ENCODE measurements at places on chromosomes 7 and 10.
A peak's percentile ranks its signal among the peaks of the same experiment; 100 is the strongest.

DNA sequence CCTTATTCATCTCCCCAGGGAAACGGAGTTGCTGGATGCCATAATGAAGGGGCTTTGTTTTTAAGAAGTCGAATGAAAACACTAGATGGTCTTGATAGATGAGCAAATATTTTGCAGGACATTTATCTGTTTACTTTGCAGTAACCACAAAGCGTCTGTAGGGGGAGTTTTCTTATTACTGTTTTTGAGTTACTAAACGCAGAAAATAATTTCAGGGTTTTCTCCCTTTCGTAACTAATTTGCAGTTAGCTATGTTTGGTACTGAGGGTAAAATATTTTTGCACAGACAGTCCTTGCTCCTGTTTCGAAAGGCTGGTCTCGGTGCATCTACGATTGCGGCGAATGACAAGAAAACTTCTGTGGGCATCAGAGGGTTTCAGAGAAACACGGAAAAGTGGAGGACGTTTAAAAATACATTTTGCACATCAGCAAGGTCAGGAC is 505.6 kb upstream of the MKI67 start:
- no peak for DNase-seq

DNA sequence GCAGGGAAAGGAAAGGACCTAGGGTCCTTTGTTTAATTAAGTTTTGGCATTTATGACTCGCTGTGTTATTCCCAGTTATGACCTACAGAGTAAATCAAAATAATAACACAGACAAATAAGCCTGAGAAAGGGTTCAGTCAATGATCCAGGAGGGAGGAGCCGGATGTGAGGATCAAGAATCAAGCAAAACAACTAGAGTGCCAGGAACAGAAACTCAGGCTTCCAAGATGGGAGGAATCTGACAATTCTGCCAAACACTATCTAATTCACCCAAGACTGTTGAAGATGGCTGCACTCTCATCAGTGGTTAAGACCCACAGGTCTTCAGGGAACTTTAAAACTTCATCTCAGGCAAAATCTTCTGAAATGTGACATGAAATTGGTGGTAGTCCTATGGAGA is 50.3 kb upstream of the PIP4K2A start:
- DNase-seq, result no peak

- DNase-seq, result no peak
These were observed 99.9 kb upstream of the ZNF32 start for GRCh38 chr10:43748560-43748959.

GRCh38 chr7:47811632-47812380 is 136.5 kb downstream of the PKD1L1 start:
- DNase-seq, result no peak

GRCh38 chr7:8597565-8597964 is 164.2 kb downstream of the NXPH1 start:
- DNase-seq, result no peak

GRCh38 chr10:108363576-108363975 is 1199.1 kb upstream of the SORCS1 start:
- no peak for DNase-seq

- no peak for DNase-seq
These were observed 1.8 kb downstream of the REEP3 start for GRCh38 chr10:63522995-63523394.

DNA sequence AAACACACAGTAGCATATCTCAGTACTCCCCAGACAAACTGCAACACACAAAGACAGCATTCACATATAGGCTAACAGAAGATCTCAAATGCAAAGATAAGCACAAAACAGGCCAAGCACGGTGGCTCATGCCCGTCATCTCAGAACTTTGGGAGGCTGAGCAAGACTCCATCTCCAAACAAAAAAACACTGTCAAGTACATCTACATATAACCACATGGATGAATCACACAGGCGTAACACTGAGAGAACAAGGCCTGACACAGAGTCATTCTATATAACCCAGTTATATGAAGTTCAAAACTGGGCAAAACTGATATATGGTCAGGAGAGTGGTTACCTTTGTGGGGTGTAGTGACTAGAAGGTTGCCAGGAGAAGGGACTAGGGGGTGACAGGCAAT is 506.4 kb downstream of the KCNMA1 start:
- DNase-seq, result no peak

DNA sequence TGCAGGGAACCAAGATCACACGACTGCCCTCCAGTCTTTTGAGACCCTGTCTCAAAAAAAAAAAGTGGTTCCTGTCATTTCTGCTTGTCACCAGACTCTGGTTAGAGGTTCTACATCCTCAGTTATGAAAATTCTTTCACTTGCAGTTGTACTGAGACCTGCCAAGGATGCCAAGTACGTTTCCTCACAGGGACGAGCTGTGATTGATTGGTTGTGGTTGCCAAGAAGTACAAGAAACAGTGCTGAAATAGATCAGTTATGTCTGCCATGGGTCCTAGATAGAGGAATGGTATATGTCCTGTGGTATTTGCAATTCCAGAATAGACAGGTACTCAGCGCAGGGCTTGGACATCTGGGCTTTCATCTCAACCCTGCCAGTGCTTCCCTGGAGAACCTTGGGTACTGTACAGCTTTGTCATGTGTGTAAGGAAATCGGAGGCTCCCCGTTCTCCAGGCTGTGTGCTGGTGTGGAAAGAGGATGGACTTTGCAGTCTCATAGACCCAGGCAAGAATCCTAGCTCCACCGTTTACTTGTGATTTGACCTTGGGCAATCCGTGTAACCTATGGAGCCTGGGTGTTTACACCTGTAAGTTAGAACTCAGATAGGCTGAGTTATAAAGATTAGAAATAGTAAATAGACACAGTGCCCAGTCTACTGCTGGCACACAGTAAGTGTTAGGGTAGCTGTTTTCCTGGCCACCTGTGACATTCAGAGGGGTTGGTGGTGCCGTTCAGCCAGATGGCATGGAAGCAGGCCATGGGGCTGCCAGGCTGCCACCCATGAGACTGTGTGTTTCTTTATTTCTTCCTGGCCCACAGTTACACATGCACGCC is 53.0 kb downstream of the COL13A1 start:
- no peak for DNase-seq

DNA sequence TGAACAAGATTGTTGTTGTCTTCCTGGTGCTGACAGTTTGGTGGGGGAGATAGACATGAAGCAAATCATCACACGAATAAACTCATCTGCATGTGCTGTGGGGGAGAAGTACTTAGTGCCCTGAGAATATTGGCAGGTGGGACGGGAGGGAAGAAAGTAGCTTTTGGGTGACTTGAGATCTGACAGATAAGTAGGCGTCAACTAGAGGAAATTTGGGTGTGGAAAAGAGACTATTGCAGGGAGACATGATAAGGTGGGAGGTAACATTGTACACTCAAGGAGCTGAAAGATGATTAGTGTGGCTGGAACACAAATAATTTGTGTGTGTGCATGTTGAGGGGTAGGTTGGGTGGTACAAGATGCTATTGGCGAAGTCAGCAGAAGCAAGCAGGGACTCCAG is 30.1 kb downstream of the CNNM2 start:
- no peak for DNase-seq

DNA sequence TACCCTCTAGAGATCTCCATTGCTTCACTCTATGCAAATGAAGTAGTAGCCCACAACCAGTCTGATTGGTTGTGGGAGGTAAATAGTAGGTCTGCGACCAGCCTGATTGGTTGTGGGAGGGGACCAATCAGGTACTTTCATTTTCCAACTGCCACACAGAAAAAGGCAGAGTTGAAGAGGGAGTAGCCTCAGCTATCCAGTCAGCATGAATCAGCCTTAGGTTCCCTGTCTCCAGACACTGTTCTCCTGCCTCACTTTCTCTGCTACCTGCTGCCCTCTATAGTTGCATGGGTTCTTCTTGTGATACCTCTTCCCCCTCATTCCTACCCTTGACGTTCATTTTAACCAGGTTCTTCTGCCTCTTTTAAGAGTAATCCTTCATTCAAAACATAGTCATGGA is 114.5 kb upstream of the LYZL1 start:
- no peak for DNase-seq

DNA sequence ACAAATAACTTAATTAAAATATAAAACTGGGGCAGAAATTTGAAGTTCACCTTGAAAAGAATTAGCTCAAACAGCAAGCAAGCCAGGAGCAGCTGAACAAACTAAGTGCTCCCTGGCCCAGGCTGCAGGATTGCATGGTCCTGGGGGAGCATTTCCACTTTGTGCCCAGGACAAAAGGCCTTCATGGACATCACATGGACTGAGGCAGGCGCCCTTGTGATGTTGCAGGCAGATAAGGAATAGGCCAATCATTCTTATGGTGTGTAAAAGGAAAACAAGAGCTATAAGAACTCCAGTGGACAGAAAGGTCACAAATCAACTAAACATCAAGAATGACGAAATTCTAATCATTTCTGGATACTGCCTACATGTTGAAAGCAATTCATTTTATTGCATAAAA is 17.5 kb upstream of the TECTB start:
- DNase-seq, result no peak

DNA sequence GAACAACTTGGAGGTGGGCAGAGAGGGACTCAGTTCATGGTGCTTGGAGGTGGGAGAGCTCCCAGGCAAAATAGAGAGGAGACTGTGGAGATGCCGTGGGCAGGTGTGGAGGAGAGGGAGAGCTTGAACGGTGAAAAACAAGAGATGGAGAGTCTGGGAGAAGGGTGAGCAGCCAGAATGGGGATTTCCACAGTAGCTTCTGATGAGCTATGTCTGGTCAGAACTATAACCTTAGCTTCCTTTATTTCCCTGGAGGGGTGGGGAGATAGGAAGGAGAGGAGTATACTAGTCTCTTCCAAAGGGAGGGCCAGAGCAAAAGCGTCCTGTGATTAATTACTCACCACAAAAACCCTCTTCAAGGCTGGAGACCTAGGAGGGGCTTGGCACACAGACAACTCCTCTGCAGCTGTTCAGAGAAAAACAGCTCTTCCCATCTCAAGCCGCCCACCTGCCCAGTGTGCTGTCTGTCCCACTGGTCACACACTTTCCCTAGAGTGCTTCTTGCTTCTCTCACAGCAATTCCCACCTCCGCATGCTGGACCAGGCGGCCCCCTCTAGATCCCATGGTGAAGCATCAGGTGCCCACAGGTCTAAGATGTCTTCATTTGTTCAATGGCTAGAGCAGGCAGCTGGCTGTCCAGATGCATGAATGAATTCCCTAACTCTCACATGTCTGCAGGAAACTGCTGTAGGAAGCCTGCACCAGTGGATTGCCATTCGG is 41.9 kb downstream of the TAS2R41 start:
- no peak for DNase-seq

- no peak for DNase-seq
These were observed 87.3 kb downstream of the DOCK4 start for GRCh38 chr7:112118581-112119566.

- DNase-seq, result no peak
These were observed 64.1 kb downstream of the P4HA1 start for GRCh38 chr10:73032536-73032935.

DNA sequence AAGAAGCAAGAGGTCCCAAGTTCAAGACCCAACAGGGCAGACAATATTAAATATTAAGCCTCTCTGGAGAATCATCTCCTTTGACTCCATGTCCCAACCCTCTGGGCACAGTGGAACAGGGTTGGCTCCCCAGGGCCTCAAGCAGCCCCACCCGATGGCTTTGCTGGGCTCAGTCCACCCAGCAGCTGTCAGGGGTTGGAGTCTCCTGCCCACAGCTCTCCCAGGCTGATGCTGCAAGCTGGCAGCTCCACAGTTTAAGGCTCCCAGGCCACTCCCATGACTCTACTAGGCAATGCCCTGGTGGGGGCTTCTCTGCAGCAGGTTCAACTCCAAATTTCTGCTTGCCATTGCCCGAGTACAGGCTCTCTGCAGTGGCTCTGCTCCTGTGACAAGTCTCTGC is 55.1 kb downstream of the LARP4B start:
- DNase-seq, result no peak

DNA sequence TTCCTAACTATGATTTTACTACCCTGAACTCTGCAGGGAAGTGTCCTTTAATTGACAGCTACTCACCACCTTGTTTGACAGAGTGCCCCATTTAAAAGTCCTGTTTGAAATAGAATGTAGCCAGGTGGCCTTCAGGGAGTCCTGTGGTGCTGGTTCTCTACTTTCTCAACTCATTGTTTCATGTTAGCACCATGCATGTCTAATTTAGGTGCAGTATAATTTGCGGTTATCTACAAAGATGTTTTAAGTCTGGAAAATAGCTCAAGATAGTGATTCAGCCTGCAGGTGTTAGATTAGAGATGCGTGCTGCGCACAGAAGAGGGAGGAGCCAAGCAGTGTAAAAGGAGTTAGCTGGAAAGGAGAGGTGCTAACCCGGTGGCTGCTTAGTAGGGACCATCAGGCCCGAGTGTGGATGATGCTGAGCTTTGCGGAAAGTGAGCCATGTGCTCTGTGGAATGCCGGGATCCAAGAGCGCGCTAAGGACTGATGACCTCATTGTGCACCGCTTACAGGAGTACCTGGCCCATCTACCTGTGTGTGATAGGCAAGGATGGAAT is 1.2 kb downstream of the CCM2 start:
- DNase-seq, result no peak

- DNase-seq, result no peak
These were observed 38.5 kb upstream of the LRRC17 start for GRCh38 chr7:102874166-102874829.

DNA sequence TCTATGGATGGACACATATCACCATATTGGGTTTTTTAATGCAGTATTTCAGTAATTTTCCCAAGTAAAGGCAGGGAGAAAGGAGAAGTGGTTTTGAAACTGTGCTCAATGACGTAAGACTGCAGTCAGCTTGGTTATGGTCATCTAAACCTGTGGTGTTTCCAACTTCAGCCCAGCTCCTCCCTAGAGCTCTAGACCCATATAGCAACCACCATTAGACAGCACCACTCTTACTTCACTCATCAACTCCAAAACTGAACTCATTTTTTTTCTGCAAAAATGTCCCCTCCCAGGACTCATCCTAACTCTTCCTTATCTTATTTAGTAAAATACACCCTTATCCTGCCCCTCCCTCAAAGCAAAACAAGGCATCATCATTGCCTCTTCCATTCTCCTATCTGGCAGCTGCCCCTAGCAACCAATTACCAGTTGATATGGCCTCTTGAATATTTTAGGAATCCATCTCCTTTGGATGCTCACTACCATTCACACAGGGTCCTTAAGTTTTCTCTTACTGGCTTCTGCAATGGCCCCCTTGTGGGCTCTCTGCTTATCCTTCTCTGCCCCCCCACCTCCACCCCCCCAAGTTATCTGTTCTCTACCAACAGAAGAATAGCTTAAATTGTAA is 1.5 kb upstream of the RALA start:
- DNase-seq, result no peak

- peak; percentile 49 for DNase-seq
These were observed 61.2 kb downstream of the NEURL1 start for GRCh38 chr10:103554488-103555324.

GRCh38 chr7:73652541-73652949 is 15.1 kb upstream of the VPS37D start:
- no peak for DNase-seq

GRCh38 chr10:14660831-14661230 is 113.9 kb downstream of the FAM107B start:
- no peak for DNase-seq
